ENCODE measurements at places on chromosomes 16 and 17.

DNA sequence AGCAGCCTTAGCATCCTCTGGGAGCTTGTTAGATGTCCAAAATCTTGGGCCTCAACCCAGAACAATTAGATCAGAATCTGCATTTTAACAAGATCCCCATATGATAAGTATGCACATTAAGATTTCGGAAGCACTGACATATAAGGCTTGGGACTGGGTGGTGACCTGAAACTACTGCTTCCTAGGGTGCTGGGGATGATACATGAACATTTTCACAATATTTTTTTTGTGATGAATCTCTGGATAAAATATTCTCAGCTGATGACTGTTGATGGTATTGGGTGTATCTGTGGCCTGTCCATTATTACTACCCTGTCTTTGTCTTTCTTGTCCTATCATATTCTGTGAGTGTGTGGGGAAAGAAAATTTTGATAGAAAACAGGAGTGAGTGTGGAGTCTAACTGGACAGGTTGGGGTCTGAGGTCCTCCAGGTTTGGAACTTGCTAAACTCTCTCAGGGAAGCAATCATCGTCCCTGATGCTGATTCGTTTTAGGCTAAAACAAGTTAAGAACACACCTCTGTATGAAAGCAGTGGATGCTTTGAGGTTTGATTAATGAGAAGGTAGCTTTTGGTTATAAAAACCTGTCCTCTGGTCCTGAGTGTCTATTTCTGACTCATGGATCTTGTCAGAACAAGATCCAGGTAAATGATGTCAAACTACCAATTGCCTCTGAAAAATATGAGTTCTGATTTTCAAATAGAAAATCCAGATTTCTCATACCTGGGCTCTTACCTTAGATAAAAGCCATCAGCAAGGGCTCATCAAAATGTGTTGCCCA, 23.2 kb downstream of the KRT23 start:
- no peak for DNase-seq

DNA sequence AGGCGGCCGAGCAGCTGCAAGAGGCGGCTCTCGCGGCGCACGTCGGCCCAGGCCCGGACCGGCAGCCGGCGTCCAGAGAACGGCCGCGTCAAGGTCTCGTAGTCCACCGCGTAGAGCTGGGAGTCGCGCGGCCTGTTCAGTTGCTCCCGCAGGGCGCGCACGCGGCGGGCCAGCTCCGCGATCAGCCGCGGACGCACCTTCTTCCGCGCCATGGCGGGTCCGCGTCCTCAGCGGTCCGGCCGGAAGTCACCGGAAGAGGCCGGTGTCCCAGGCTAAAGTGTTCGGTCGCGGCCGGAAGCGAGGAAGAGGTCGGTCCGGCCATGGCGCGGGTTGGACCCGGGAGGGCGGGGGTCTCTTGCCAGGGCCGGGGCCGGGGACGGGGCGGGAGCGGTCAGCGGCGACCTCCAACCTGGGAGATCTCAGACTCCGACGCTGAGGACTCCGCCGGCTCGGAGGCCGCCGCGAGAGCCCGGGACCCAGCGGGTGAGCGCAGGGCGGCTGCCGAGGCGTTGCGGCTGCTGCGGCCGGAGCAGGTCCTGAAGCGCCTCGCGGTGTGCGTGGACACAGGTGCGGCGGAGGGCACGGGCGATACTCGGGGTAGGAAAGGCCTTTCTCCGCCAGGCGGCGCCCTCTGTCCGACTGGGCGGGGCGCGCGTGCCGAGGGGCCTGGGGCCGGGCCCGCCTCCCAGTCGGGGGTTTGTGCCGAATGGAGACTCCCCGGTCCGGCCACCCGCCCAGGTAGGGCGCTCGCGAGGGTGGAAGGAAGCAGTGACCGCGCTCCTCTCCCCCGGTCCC, at the start of gene MRPS34:
Gene MRPS34, minus strand, starts transcription at position 227 of the 795 bp plus-strand sequence. Its CDS starts 15 bp downstream, at position 212.
- peak; percentile 91 for DNase-seq

DNA sequence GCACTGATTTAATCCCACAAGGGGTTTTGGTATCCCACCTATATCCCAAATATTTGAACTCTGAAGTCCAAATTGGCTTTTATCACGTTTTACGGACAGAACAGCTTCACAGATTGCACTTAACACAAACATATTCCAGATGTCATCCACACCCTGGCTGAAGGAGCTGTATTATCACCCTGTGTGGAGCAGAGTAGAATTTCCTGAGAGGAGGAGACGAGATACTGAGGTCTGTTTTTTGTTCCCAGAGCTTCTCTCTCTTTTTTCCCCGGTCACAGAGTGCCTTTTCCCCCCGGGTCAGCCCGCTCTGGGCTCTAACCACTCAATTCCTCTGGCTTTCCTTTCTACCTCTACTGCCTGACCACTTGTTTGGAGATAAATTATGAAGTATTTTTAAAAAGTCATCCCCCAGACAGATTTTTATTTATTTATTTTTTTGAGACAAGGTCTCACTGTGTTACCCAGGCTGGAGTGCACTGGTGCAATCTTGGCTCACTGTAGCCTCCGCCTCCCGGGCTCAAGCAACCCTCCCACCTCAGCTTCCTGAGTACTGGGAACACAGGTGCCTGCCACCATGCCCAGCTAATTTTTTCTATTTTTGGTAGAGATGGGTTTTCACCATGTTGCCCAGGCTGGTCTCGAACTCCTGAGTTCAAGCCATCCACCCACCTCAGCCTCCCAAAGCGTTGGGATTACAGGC, 30.7 kb downstream of the DNAH2 start:
- DNase-seq = no peak

GRCh38 chr17:59365383-59365981, 34.0 kb downstream of the YPEL2 start:
- peak; percentile 55 for DNase-seq
